ENCODE measurements at places on chromosomes 11 and 22. TPM values are rescaled to one million over a fixed set of nuclear protein-coding genes. Genes with fewer than 3 reads are reported as not detected.

The NXPE4 gene
- polyA plus RNA-seq: not detected

The SELENOO gene
- polyA plus RNA-seq: 15.7 TPM

The DEFB131B gene
- not detected for polyA plus RNA-seq

The OR56A1 gene
- not detected for polyA plus RNA-seq

The OR51Q1 gene
- polyA plus RNA-seq: not detected

The OR4D5 gene
- not detected for polyA plus RNA-seq

The CADM1 gene
- 22.8 TPM for polyA plus RNA-seq

The WNT7B gene
- 0.10 TPM for polyA plus RNA-seq

The SLC29A2 gene
- 32.1 TPM for polyA plus RNA-seq

The SLC5A1 gene
- 1.2 TPM for polyA plus RNA-seq

The TRIM34 gene
- polyA plus RNA-seq: 4.5 TPM

The OR52E8 gene
- polyA plus RNA-seq: not detected

The SAA1 gene
- polyA plus RNA-seq: not detected

The OVCH2 gene
- polyA plus RNA-seq: 0.13 TPM

The OR5L1 gene
- polyA plus RNA-seq: not detected

The KRTAP5-10 gene
- not detected for polyA plus RNA-seq

The VPREB3 gene
- polyA plus RNA-seq: 0.66 TPM

The CTSF gene
- polyA plus RNA-seq: 22.6 TPM

The F2 gene
- not detected for polyA plus RNA-seq

The IL10RA gene
- 3.8 TPM for polyA plus RNA-seq

The MS4A4E gene
- polyA plus RNA-seq: 1.4 TPM

The ELFN2 gene
- polyA plus RNA-seq: 1.4 TPM

The LIF gene
- 0.76 TPM for polyA plus RNA-seq

The NRIP3 gene
- polyA plus RNA-seq: 0.87 TPM

The YPEL4 gene
- polyA plus RNA-seq: 2.1 TPM

The PANX3 gene
- polyA plus RNA-seq: not detected

The OR4X1 gene
- polyA plus RNA-seq: not detected

The GGTLC3 gene
- not detected for polyA plus RNA-seq

The HPS4 gene
- 14.0 TPM for polyA plus RNA-seq

The DNAJB7 gene
- 0.47 TPM for polyA plus RNA-seq

The PGA5 gene
- 1.7 TPM for polyA plus RNA-seq

The PRMT3 gene
- 12.3 TPM for polyA plus RNA-seq

The BIRC2 gene
- 42.4 TPM for polyA plus RNA-seq

The SLC22A9 gene
- polyA plus RNA-seq: not detected

The CYTH4 gene
- 5.2 TPM for polyA plus RNA-seq

The UCP3 gene
- polyA plus RNA-seq: 4.5 TPM

The GPR83 gene
- 0.23 TPM for polyA plus RNA-seq

The TMA7B gene
- polyA plus RNA-seq: 0.10 TPM

The UPK3A gene
- polyA plus RNA-seq: not detected

The CRYBA4 gene
- not detected for polyA plus RNA-seq

The CYP2D6 gene
- 1.2 TPM for polyA plus RNA-seq

The HSPB2 gene
- 93.3 TPM for polyA plus RNA-seq

The GRAMD1B gene
- 9.5 TPM for polyA plus RNA-seq

The OR10A2 gene
- 0.05 TPM for polyA plus RNA-seq

The SLC17A6 gene
- not detected for polyA plus RNA-seq

The SLC37A2 gene
- polyA plus RNA-seq: 2.3 TPM
